Glutamatergic neuron (in vitro differentiated cells): ENCODE measurements at places on chromosomes 6 and 20. TPM values are rescaled to one million over a fixed set of nuclear protein-coding genes. Genes with fewer than 3 reads are reported as not detected.

- no peak for DNase-seq
Measured at GRCh38 chr6:6716998-6717763, 128.7 kb downstream of the LY86 start.

- no peak for DNase-seq
Measured at GRCh38 chr20:10837901-10838300, 164.1 kb upstream of the JAG1 start.

DNA sequence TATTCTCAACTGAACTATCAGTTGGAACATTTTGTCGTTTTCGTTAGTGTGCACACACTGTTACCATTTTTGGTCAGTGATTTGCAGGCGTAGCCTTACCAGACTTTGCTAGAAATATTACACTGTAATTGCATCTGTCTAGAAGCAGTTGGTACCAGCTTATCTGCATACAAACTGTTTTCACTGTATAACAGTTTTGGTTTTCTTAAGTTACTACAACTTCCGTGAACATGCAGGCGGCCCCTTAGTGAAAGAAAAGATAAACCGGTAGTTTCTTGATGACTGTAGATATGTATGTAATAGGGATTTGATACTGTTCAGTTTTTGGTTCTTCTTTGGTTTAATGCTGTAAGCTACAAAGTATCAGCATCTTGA lies 1.3 kb downstream of the DSTN start:
- no peak for DNase-seq

DNA sequence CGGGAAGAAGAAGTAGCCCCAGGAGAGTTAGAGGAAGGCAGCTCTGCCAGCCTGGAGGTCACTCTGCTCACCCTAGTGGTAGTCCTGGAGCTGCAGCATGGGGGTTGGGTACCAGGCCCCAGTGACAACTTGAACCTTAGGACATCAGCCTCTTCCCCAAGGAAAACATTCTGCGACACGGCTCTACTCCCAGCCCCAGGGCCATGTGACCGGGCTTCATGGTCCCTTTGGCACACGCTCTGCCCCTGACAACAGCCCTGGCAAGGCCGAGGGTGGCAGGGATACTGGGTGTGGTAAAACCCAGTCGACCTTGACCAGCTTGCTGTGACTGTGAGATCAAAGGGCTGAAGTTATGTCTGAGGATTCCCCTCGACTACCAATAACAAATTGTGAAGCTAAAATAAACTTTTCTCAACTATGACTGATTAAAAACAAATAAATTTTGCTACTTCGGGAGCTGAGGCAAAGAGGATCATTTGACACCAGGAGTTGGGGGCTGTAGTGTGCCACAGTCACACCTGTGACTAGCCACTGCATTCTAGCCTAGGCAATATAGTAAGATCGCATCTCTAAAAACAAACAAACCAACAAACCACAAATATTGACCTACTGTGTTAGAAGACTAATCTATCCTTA lies 24.4 kb upstream of the ARID1B start:
- no peak for DNase-seq

The SERINC3 gene
- total RNA-seq = 125 TPM

The CHRNA4 gene
- total RNA-seq = 165 TPM

The C20orf202 gene
- not detected for total RNA-seq

The PRL gene
- not detected for total RNA-seq

The BPI gene
- total RNA-seq = not detected

The AIF1 gene
- total RNA-seq = not detected

The GPLD1 gene
- total RNA-seq = 2.0 TPM
